Sigmoid colon (tissue), 7 donors: ENCODE measurements at places on chromosomes 16 and 17. TPM values are rescaled to one million over a fixed set of nuclear protein-coding genes. Genes with fewer than 3 reads are reported as not detected.

GRCh38 chr17:28528327-28529012 lies 22.3 kb downstream of the FOXN1 start:
- no peak for DNase-seq

- DNase-seq, result no peak
Measured at GRCh38 chr17:17978481-17979424, 6.1 kb downstream of the DRC3 start.

DNA sequence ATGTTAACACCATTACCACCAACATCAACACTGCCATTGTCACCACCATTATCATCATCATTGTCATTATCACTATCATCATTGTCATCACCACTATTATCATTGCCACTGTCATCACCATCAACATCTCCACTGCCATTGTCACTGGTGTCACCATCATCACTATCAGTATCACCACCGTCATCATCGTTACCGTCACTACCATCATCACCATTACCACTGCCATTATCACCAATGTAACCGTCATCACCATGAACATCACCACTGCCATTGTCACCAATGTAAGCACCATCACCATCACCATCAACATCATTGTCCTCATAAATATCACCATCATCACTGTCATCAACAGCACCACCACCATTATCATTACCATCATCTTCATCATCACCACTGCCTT lies 633.2 kb upstream of the EEF2KMT start:
- DNase-seq, result no peak

Gene GPT2
- 6.6 TPM for total RNA-seq

Gene CAVIN1
- total RNA-seq, result 519 TPM
